ENCODE measurements at places on chromosomes 4 and X. TPM values are rescaled to one million over a fixed set of nuclear protein-coding genes. Genes with fewer than 3 reads are reported as not detected.

The BANK1 gene
- total RNA-seq = 0.24 TPM

The RAB9B gene
- 28.0 TPM for total RNA-seq

The SMIM43 gene
- not detected for total RNA-seq

GRCh38 chr4:151950993-151951670 lies 190.3 kb upstream of the GATB start:
- no peak for DNase-seq

Measured in Right ventricle myocardium superior (tissue), 1 donor.